ENCODE measurements at places on chromosomes 5 and 9. TPM values are rescaled to one million over a fixed set of nuclear protein-coding genes. Genes with fewer than 3 reads are reported as not detected.

Gene SPINK13
- total RNA-seq = not detected

GRCh38 chr5:126002222-126002897, 420.8 kb upstream of the GRAMD2B start:
- peak overlapping the region; percentile 4 for H3K27ac ChIP-seq
- no peaks in the 10 kb centered on the region for H3K36me3 ChIP-seq
- no peaks in the 10 kb centered on the region for H3K27me3 ChIP-seq
- peak; percentile 41 for DNase-seq
- peaks cover 6% of the 10 kb centered on the region for H3K4me1 ChIP-seq
- no peak overlapping the region for H3K4me3 ChIP-seq

GRCh38 chr9:8329561-8330283, 530.1 kb upstream of the DMAC1 start:
- no peaks in the 10 kb centered on the region for H3K36me3 ChIP-seq
- H3K27me3 ChIP-seq = no peaks in the 10 kb centered on the region
- no peak overlapping the region for H3K4me3 ChIP-seq
- no peak overlapping the region for H3K27ac ChIP-seq
- no peaks in the 10 kb centered on the region for H3K4me1 ChIP-seq

Gene THBS4
- total RNA-seq = 2.6 TPM

GRCh38 chr5:73812457-73812856, 186.5 kb downstream of the ARHGEF28 start:
- H3K36me3 ChIP-seq = no peaks in the 10 kb centered on the region
- DNase-seq = no peak
- no peaks in the 10 kb centered on the region for H3K27me3 ChIP-seq
- no peak overlapping the region for H3K4me3 ChIP-seq
- H3K27ac ChIP-seq = peak overlapping the region; percentile 54
- H3K4me1 ChIP-seq = no peaks in the 10 kb centered on the region

GRCh38 chr5:74951865-74952264, 85.7 kb upstream of the FAM169A start:
- no peaks in the 10 kb centered on the region for H3K27me3 ChIP-seq
- no peaks in the 10 kb centered on the region for H3K36me3 ChIP-seq
- no peak for DNase-seq
- no peak overlapping the region for H3K27ac ChIP-seq

Gene RAPGEF6
- 16.4 TPM for total RNA-seq

GRCh38 chr5:133697536-133698258, 85.4 kb upstream of the FSTL4 start:
- H3K27ac ChIP-seq = no peak overlapping the region
- no peaks in the 10 kb centered on the region for H3K4me1 ChIP-seq
- DNase-seq = peak; percentile 5
- H3K36me3 ChIP-seq = no peaks in the 10 kb centered on the region
- no peaks in the 10 kb centered on the region for H3K27me3 ChIP-seq

DNA sequence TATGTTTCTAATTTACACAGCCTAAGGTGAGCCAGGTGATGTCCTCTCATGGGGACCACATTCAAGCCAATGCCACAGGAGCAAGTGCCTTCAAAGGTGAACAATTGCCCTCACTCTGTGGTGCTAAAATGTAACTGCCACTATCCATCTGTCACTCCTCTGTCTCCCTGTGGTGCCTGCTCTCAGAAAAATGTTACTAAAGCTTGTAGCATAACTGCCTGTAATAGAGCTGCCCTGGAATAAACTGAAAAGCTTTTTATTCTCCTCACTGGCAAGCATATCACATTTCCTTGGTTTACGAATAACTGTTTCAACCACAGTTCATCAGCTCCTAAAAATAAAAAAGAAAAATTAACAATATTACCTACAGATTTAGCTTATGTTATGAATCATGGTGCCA, 142.4 kb downstream of the ST8SIA4 start:
- H3K4me3 ChIP-seq = no peak overlapping the region
- DNase-seq = no peak
- no peaks in the 10 kb centered on the region for H3K27me3 ChIP-seq
- no peaks in the 10 kb centered on the region for H3K36me3 ChIP-seq
- H3K27ac ChIP-seq = no peak overlapping the region
- H3K4me1 ChIP-seq = no peaks in the 10 kb centered on the region

DNA sequence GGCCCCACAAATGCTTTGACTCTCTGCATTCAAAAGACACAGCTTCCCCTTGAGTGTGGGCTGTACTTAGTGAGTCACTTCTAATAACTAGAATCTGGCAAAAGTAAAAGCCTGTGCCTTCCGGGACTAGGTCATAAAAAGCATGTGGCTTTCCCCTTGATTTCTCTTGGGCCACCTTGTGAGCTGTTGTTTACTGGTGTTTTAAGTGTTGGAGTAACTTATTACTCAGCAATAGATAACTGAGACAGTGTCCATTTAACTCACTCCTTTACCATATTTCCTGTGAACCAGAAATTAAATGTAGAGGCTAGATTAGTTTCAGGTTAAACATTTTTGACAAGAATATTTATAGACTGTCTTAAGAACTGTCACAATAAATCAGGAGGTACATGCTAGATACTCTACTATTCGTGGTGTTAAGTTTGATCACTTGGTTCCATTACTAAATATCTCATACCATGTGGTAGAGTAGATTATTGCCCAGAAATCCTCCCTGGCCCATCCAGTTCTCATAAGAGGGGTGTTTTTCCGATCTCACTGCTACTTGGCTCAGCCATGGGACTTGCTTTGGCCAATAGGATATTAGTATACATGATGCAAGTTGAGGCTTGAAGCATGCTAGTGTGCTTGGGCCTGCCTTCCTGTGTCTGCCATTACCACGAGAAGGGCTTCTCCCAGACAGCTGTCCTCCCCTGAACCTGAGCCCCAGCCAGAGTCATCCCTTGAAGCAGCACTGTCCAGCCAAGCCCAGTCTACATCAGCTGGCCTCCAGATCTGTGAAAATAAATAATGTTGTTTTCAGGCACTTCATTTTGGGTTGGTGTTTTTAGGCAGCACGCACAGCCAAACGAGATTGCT, 10.4 kb upstream of the CMBL start:
- no peak overlapping the region for H3K27ac ChIP-seq
- no peak for DNase-seq
- no peaks in the 10 kb centered on the region for H3K36me3 ChIP-seq
- H3K4me1 ChIP-seq = no peaks in the 10 kb centered on the region
- no peak overlapping the region for H3K4me3 ChIP-seq
- H3K27me3 ChIP-seq = no peaks in the 10 kb centered on the region

Gene GHR
- total RNA-seq = 7.4 TPM

GRCh38 chr5:151470439-151470838, 23.0 kb downstream of the SLC36A1 start:
- H3K27me3 ChIP-seq = no peaks in the 10 kb centered on the region
- H3K4me3 ChIP-seq = no peak overlapping the region
- no peak overlapping the region for H3K27ac ChIP-seq
- peaks cover 5% of the 10 kb centered on the region for H3K36me3 ChIP-seq

GRCh38 chr9:32705059-32705458, 69.6 kb upstream of the TAF1L start:
- H3K36me3 ChIP-seq = no peaks in the 10 kb centered on the region
- H3K27ac ChIP-seq = no peak overlapping the region
- no peaks in the 10 kb centered on the region for H3K4me1 ChIP-seq
- H3K4me3 ChIP-seq = no peak overlapping the region

GRCh38 chr5:142677198-142677597, 8.7 kb downstream of the FGF1 start:
- no peak overlapping the region for H3K4me3 ChIP-seq
- no peaks in the 10 kb centered on the region for H3K36me3 ChIP-seq
- DNase-seq = no peak
- no peaks in the 10 kb centered on the region for H3K27me3 ChIP-seq
- H3K27ac ChIP-seq = no peak overlapping the region

Gene TRIM7
- 2.0 TPM for total RNA-seq

- no peak overlapping the region for H3K27ac ChIP-seq
- H3K36me3 ChIP-seq = no peaks in the 10 kb centered on the region
- no peak for DNase-seq
- no peaks in the 10 kb centered on the region for H3K27me3 ChIP-seq
- H3K4me1 ChIP-seq = no peaks in the 10 kb centered on the region
These were observed 25.2 kb downstream of the GIN1 start for GRCh38 chr5:103094737-103095136.

- no peaks in the 10 kb centered on the region for H3K36me3 ChIP-seq
- no peaks in the 10 kb centered on the region for H3K27me3 ChIP-seq
- DNase-seq = no peak
- no peak overlapping the region for H3K27ac ChIP-seq
These were observed 1844.3 kb downstream of the MAT2B start for GRCh38 chr5:165349735-165350134.

GRCh38 chr9:71859939-71860338, 51.1 kb downstream of the ABHD17B start:
- H3K4me3 ChIP-seq = no peak overlapping the region
- H3K4me1 ChIP-seq = no peaks in the 10 kb centered on the region
- H3K27ac ChIP-seq = no peak overlapping the region
- no peaks in the 10 kb centered on the region for H3K36me3 ChIP-seq
- H3K27me3 ChIP-seq = no peaks in the 10 kb centered on the region
